Activated CD4-positive, alpha-beta T cell treated with anti-CD3 and anti-CD28 coated beads, Interleukin-2, amount 50 U/mL, for 16 hours (primary cell): ENCODE measurements at places on chromosomes 11 and 22.

DNA sequence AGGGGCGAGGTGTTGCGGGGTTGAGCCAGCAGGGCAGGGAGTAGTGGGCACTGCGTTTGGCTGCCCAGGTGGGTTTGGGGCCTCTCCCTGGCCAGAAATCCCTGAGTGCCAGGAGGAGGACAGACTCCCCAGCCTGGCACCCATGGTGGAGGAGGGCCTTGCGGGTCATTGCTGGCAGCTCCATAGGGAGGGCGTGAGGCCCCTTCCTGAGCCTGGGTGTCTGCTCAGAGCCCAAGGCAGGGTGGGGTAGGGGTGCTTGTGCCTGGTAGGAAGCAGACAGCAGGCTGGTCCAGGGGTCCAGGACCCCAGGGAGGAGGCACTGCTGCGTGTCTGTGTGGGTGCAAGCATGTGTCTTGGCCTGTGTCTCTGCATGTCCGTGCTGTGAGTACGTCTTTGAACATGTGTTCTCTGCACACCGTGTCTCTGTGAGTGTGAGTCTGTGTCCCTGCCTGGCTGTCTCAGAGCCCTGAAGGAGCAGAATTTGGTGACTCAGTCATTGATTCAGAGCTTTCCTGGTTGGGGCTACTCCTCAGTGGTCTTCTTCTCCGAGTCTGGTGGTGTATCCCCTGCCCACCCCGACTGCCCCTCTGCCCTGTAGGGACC lies 3.9 kb downstream of the TSPAN4 start:
- no peak for DNase-seq

- no peak for DNase-seq
These were observed 89.4 kb downstream of the PACS1 start for GRCh38 chr11:66159324-66159984.

- no peak for DNase-seq
These were observed 108.2 kb downstream of the WNT7B start for GRCh38 chr22:45868571-45869339.

GRCh38 chr11:103581760-103582159 lies 454.7 kb upstream of the DDI1 start:
- no peak for DNase-seq

DNA sequence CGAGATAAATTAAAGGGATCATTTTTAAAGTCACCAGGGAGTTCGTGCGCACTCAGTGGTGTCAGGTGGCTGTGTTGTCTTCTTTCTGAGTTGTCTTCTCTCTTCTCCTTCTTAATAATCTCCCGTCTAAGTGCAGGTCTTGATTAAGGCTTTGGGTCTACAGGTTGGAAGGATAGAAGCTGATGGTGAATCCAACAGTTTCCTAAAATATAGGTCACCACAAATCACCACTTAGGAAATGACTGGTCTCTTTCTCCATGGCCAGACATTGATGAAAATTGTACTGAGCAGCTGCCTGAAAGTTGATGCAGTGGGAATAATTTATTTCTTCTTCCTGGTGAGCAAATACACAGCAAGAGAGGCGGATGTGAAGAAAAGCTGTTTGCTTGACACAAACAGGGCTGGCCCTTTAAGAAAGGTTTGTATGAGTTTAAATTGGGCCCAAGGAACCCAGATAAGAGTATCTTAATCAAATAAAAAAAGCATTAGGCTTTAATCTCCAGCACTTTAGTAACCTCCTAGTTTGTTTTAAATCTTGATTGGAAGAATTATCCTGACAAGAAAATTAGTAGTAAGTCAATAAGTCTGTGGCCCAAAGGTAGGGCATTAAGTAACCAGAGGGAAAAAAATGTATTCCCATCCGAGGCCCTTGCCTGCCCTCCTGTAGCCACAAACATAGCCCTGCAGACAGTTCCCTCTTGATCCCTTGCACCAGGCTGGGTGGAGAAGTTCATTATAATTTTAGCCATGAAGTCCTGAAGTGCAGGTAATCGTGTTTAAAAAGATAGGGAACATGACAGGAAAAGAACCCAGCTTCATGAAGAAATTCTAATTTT lies 245.8 kb downstream of the KIRREL3 start:
- DNase-seq = no peak

DNA sequence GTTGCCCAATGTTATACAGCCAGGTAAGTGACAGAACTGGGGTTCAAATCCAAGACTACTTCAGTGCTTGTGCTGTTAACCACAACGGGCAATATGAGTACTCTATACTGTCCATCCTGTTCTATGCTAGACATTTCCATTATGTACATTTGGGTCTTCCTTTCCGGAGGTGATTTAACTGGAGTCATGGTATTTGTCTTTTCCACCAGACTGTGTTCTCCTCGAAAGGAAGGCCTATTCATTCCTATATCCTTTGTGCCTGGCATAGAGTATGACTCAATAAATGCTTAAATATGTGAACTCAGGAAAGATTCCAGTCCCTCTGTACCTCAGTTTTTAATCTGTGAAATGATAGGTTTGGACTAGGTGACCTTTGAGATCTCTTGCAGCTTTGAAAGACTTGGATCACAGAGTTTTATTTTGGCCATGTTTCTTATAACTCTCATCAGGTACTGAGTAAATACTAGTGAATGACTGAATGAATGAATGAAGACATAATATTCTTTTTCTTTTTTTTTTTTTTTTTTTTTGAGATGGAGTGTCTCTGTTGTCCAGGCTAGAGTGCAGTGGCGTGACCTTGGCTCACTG lies 6.6 kb downstream of the RNF121 start:
- no peak for DNase-seq

DNA sequence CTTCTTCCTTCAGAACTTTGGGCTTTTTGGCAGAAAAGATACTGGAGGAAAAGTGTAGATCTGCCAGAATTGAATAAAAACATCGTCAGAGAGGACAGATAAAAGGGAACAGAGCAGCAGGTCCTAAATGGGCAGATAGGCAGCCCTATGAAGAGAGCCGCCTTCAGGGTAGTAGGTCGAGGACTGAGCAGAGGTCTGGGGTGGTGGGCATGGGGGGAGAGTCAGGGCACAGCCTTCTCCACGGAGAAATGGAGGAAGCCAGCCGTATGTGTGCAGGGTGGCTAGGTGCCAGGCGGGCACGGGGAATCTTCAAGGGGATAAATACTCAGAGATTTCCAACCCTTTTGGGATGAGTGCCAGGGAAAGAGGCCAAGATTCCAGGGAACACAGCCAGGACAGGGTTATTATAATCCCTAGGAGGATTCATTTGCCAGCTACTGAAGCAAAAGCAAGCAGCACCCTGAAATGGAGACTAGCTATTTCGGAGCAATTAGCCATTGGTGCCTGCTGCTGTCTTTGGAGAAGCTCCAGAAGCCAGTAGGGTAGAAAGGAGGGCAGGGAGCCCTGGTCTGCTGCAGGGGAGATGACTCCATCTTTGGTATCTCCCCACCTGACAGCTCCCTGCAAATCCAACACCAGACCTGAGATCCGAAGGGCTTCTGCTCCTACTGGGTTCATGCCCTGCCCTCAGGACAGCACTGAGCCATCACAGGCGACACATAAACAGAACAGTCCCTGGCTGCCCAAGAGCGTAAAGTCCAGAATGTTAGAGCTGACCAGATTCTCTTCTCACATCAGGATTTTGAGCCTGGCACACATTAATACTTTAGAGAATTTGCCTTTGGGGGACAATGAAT lies 174.5 kb upstream of the NTM start:
- no peak for DNase-seq

DNA sequence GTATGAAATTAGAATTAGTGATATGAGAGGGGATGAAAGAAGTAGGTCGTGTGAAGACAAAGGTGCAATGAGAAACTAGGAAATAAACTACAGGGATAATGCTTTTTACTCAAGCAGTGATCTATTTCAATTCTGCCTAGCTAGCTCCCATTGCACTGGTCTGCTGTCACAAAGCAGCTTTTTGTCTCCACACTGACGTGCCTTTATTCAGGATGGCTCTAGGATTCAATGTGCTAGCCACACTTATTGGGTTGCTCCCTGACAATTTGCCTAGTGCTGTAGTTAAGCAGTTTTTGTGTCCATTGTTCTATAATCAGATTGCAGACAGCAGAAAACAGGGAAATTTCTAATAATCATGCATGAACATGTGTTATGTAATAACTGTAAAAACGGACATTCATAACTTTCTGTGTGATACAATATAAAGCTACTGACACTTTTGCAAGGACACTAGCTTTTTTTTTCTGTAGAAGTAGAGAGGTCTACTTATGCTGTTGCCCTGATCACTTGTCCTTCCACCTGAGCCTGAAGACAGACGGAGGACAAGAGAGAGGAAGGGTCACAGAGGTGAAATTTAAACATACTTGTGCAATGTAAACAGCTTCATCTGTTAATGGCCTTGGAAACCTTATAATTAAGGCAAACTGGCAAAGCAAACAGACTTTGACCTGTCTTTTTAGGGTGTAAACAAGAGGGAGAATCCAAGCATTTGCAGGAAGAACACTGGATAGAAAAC lies 269.6 kb downstream of the LRRC4C start:
- DNase-seq = no peak

- no peak for DNase-seq
These were observed 187.6 kb upstream of the NECTIN1 start for GRCh38 chr11:119916568-119916967.

DNA sequence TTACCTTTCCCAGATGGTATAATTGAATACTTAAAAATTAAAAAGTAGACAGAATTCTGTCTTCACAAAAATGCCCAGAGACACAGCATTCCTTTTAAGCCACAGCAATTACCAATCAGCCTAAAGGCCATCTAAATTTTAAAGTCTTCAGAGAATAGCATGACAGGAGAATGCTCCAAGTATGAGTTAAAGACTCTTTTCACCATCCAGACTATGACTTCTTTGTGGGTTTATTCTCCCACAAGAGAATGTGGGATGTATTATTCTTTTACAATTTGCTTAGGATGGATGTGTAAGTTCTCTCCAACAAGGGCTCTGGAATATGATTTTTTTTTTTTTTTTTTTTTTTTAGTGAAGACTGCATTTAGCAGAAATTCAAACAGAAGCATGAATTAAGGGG lies 249.9 kb downstream of the TTC28 start:
- DNase-seq = no peak

DNA sequence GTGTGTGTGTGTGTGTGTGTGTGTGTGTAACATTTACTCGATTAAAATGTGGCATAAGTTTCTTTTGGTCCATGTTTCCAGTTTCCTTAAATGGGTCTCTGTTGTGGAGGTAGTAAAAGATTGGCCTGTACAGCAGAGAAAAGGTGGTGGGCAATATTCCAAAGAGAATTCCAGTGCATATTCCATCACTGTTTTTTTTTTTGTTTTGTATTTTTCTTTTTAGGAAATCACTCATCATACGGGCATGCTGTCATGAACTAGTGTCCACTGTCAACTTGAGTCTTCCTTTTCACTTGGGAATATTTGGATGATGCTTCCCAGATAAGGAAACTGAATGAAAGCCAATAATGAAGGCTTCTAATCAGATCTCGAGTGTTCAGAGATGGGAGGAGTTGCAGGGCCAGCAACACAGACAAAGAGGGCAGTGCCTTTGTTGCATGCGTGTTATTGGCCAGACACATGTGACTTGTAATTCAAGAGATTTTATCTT lies 95.2 kb upstream of the PDGFD start:
- no peak for DNase-seq

GRCh38 chr11:12066799-12067508 lies 43.4 kb upstream of the MICAL2 start:
- DNase-seq = no peak

DNA sequence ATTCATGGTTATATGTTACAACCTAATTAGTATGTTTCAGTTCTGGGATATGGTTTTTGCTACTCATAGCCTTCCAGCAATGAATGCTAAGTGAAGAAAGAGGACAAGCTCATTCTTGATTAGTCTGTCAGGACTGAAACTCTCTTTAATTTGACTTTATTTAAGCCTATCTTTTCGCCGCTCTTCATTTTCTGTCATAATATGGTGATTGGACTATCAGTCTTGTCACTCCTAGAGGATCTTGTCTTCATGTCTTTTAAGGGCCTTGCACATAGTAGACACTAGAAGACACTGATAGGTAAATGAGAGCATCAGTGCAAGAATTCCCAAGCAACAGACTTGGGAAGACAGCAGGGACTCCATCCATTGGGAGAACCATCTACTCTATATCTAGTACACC lies 18.9 kb upstream of the MTCH2 start:
- DNase-seq = no peak

- no peak for DNase-seq
These were observed 7.8 kb upstream of the CELSR1 start for GRCh38 chr22:46545086-46545792.

DNA sequence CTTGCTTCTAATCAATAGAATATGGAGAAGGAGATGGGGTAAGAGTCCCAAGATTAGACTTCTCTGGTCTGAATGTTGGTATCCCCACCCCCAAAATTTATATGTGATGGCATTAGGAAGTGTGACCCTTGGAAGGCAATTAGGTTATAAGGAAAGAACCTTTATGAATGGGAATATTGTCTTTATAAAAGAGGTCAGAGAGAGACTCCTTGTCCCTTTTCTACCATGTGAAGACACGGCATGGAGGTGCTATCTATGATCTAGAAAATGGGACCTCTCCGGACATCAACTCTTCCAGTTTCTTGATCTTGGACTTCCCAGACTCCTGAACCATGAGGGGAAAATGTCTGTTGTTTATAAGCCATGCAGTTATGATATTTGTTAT lies 37.9 kb upstream of the FJX1 start:
- no peak for DNase-seq

GRCh38 chr11:115238086-115238485 lies 266.1 kb downstream of the CADM1 start:
- no peak for DNase-seq

- peak; percentile 86 for DNase-seq
These were observed 4.2 kb downstream of the AMPD3 start for GRCh38 chr11:10459029-10459970.

GRCh38 chr11:100878474-100878873 lies 191.4 kb downstream of the ARHGAP42 start:
- no peak for DNase-seq

DNA sequence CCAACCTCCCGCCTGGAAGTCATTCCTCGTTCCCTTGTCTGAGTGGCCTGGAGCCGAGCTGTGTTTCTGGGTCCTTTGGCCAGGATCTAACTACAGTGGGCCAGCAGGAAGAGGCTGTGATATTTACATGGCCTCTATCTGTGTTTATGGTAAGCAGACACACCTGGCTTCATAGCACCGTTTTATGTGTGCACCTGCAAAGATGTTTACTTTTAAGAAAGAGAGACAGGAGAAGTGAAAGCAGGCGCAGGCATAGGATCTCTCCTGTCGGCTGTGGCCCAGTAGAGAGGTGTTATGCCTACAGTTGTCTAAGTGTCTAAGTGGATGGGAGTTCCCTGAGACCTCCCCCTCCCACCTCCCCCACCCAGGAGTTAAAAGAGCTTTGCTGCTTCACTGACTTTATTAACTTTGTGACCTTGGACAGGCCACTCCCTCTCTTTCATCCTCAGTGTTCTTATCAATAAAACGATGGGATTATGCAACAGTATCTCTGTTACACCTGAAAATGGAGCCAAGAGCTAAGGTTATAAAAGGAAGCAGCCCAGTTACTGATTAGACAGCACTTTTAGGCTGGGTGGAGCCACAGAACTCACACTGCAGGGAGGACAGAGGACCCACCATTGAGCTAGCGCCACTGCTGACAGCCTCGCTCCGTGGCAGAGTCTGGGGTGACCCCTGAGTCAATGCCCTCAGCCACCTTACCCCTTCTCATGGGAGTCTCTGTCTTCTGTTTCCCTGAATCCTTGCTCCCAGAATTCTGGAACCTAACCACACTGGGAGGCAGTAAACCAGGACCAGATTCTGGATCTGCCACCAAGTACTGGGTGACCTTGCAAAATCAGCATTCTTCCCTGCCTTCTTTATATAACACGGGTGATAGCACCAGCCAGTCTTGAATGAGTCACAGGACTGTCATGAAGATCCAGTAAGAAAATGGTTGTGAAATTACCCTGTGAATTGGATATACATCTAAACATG lies 22.0 kb downstream of the ST14 start:
- DNase-seq = no peak
